ENCODE measurements at places on chromosomes 7 and 10.

GRCh38 chr7:158345731-158346130, 241.9 kb downstream of the PTPRN2 start:
- DNase-seq: no peak

DNA sequence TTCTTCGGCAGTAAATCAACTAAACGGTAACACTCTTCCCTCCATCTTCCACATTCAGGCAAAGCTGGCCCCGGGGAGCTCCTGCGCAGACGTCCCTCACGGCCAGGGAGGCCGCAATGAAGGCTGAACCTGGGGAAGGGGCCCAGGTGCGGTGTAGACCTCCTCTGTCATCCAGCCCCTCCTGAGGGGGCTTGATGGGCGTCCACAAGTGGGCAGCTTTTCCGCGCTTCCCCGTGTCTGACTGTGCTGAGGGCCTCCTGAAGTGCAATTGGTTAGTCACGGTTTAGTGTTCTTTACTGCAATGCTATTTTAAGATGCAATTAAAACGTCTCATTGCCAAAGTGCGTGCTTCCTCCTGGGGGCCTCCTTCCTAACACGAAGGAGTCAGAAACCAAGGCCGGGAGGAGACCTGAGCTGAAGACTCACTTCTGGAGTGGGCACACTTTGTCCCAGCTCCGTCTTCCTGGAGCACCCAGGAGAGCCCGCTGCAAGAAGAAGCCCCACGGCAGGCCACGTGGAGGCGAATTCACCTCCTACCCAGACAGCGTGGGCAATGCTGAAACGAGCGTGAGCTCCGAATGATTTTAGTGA, 173.3 kb downstream of the ELFN1 start:
- DNase-seq: no peak

- DNase-seq: no peak
These were observed 109.3 kb downstream of the SORBS1 start for GRCh38 chr10:95451568-95452524.

GRCh38 chr10:22997096-22997495, 69.2 kb downstream of the ARMC3 start:
- no peak for DNase-seq

DNA sequence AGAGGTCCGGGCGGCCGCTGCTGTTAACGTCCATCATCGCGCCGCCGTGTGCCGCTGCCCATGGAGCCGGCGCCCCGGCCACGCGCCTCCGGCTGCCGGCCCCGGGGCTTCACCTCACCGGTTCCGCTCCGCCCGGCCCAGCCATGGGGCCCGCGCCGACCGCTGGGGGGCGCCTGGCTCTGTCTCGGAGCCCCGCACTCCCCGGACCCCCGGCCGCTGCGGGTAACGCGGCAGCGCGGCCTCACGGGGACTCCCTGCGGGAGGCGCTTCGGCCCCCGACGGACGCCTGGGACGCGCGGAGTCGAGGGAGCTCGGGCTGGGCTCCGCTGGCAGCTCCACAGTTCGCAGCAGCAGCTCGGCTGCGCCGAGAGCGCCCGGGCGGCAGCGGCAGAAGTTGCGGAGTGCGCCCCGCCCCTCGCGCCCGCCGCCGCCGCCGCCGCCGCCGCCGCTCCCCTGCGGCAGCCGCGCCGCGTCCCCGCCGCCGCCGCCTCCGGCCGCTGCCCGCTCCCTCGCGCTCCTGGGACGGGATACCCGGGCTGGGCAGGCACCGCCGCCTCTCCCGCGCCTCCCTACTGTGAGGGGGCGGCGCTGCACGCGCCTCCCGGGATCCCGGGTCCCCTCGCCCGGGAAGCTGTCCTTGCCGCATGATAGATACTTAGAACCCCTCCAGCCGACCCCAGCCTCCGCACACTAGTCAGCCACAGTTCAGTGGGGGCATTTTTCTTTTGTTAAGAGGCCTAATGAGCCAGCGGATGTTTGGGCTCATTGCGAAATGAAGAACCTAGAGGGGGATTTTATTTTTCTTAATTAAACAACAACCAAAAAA, at the start of gene HTR7:
Gene HTR7 (minus strand): TSS at position 405 of the 826 bp plus-strand sequence. CDS start 368 bp downstream, at position 37.
- peak; percentile 57 for DNase-seq

DNA sequence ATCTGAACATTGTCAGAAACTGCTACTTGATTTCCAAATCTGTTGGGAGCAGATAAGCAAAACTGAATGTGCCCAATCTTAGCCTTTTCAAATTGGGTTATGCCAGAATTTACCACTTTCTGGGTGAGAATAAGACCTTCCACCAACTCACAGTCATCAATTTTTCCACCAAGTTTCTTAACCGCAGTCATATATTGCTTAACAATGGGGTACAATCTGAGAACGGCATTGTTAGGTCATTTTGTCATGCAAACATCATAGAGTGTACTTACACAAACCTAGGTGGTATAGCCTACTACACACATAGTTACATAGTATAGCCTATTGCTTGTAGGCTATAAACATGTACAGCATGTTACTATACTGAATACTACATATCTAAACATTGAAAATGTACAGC, 16.0 kb downstream of the MRPS33 start:
- no peak for DNase-seq

GRCh38 chr10:124332426-124332825, 86.3 kb downstream of the OAT start:
- no peak for DNase-seq

- no peak for DNase-seq
These were observed 10.6 kb downstream of the GPR146 start for GRCh38 chr7:1054861-1055450.

DNA sequence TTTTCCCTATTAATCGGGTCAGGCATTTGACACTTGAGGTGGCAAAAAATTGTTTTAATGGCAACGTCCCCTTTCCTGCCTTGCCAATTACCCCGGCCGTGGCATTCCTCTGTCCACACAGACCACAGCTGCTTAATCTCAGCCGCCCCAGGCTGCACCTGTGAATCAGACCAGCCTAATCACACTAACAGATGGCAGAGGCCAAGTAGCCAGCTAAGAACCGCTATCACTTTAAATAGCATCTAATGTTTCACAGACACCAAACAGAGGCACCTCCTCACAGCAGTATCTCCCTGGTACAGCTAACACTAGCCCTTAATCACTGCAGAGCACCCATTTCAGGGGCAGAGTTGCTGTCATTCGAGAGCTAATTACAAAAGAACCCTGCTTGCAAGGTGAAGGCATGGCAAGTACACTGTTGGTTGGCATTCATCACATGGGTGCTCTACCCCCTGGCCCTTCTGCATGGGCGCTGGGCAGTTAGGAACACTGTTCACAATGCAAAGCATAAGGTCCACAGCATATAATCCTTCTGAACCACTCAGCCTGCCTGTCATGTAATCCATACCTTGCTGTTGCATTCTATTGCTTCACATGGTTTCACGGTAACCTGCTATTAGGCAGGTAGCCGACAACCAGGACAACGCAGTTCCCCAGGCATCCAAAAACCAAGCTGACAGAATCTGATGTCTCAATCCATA, 38.8 kb downstream of the FGFR2 start:
- no peak for DNase-seq

- no peak for DNase-seq
These were observed 31.2 kb downstream of the TBXAS1 start for GRCh38 chr7:139860090-139860775.

DNA sequence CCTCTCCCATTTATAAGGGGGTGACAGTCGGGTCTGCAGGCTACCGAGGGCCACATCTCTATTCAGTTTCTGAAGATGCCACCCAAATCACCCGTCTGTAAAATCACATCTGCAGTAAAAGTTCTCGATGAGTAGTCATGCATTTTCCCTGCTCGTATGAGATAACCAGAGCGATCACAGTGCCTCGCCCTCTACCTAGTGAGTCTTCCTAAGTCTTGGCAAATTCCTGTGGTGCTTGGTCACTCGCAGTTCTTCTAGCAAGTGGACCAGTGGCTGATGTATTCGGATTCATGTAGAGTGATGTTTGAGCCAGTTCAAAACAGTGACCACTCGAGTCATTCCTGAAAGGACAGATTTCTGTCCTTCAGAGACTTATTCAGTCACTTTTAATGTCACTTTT, 44.9 kb downstream of the INSYN2A start:
- DNase-seq: no peak

- DNase-seq: no peak
These were observed 276.3 kb downstream of the LHFPL3 start for GRCh38 chr7:104604706-104605105.

GRCh38 chr7:34133983-34134782, 228.8 kb downstream of the BMPER start:
- DNase-seq: no peak

GRCh38 chr10:77844713-77845445, 81.7 kb downstream of the DLG5 start:
- DNase-seq: no peak

DNA sequence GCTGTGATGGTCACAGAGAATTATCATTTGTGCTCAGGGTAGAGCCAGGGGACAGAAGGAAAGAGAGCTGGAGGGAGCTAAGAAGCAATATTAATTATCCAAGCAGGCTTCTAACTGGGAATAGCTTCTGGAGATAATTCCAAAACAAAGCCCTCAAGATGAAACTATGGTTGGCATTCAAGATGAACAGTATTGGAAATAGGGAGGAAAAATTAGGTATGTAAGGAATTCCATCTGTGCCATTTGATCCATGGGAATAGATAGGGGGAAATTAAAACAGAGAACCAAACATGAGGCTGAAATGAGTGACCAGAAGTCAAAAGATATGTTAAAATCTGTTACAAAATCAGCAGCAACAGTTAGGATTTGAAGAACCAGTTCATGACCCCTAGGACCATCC, 75.3 kb downstream of the NDUFB2 start:
- no peak for DNase-seq

GRCh38 chr7:93804726-93805125, 85.8 kb downstream of the TFPI2 start:
- no peak for DNase-seq
